ENCODE measurements at places on chromosomes 7 and 10. TPM values are rescaled to one million over a fixed set of nuclear protein-coding genes. Genes with fewer than 3 reads are reported as not detected.

DNA sequence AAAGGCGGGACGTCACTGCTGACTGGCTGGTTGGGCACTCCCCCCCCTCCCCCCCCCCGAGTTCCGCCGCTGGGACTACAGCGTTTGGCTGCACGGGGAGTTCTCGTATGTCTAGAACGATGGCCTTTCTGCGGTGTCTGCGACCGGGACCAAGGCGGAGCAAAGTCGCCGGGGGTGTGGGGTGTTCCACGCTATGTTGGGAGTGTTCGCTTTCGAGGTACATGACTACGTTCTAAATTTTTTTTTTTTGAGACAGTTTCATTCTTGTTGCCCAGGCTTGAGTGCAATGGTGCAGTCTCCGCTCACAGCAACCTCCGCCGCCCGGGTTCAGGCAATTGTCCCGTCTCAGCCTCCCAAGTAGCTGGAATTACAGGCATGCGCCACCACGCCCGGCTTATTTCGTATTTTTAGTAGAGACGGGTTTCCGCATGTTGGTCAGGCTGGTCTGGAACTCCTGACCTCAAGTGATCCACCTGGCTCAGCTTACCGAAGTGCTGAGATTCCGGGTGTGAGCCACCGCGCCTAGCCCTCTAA is 573 bp upstream of the IDI1 start:
- peaks cover 14% of the 10 kb centered on the region for H3K36me3 ChIP-seq
- peak overlapping the region; percentile 100 for H3K27ac ChIP-seq
- H3K4me3 ChIP-seq: peak overlapping the region; percentile 89
- H3K4me1 ChIP-seq: peaks cover 69% of the 10 kb centered on the region
- DNase-seq: no peak
- no peaks in the 10 kb centered on the region for H3K27me3 ChIP-seq

GRCh38 chr7:8973601-8974000 is 540.2 kb downstream of the NXPH1 start:
- DNase-seq: no peak
- H3K4me3 ChIP-seq: no peak overlapping the region
- H3K4me1 ChIP-seq: no peaks in the 10 kb centered on the region
- no peak overlapping the region for H3K27ac ChIP-seq
- no peaks in the 10 kb centered on the region for H3K36me3 ChIP-seq

Gene COL1A2
- 3,050 TPM for total RNA-seq

Gene SPDYE5
- not detected for total RNA-seq

- DNase-seq: peak; percentile 83
- H3K36me3 ChIP-seq: peaks cover 14% of the 10 kb centered on the region
These were observed 15.1 kb downstream of the GPR146 start for GRCh38 chr7:1059200-1060091.

GRCh38 chr7:25118048-25118753 is 6.9 kb downstream of the CYCS start:
- H3K36me3 ChIP-seq: no peaks in the 10 kb centered on the region
- H3K27ac ChIP-seq: no peak overlapping the region
- H3K4me3 ChIP-seq: no peak overlapping the region
- DNase-seq: no peak
- H3K4me1 ChIP-seq: no peaks in the 10 kb centered on the region

DNA sequence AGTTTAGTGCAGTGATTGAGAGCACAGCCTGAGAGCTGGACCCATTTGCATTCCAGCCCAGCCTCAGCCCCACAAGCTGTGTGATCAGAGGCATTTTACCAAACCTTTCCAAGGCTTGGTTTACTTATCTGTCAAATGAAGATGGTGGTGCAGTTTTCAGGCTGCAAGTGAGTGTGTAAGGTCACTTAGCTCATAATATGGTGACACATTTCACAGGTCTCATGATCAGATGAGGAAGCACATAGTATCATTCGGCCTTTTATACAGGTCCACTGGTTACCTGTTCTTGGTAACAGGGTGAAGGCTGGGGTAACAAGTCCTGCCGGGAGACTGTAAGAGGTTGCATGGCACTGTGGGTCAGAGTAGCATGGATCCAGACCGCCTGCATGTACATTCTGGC is 371.7 kb downstream of the LRMDA start:
- H3K4me3 ChIP-seq: no peak overlapping the region
- no peak overlapping the region for H3K27ac ChIP-seq
- H3K27me3 ChIP-seq: no peaks in the 10 kb centered on the region
- no peak for DNase-seq
- no peaks in the 10 kb centered on the region for H3K36me3 ChIP-seq
- no peaks in the 10 kb centered on the region for H3K4me1 ChIP-seq

Gene GHRHR
- not detected for total RNA-seq

DNA sequence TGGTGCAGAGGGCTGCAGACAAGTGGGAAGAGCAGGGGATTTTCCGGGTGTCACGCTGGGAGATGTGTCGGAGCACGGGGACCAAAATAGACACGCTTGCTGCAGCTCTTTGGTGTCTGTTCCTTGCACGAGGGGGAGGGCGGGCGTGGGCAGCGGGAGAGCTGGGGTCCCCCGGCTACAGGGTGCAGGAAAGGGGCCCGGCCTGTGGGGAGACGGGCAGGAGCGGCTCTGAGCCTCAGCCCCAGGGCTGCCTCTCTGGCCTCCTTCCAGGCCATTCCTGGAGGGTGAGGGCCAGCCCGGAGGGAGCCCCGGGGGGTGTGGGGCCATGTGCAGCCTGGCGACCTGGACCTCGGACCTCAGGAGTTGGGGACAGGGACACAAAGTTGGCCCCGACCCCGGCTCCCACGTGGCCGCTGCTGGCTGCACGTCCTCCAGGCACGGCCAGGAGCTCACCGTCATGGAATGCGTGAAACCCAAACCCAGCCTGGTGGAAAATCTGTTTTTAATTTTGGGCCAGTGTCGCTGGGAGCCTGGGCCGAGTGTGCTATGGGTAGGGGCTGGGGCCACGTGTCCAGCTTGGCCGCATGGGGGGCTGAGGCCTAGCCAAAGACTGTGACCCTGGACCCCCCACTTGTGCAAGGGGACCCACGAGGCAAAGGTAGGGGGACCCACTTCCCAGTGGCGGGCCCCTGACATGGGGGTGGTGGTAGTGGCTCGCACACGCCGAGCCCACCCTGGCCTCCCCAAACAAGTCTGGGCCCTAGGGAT is 6.6 kb downstream of the TTYH3 start:
- H3K4me3 ChIP-seq: no peak overlapping the region
- no peaks in the 10 kb centered on the region for H3K36me3 ChIP-seq
- no peak for DNase-seq
- no peaks in the 10 kb centered on the region for H3K27me3 ChIP-seq
- H3K27ac ChIP-seq: peak overlapping the region; percentile 38

GRCh38 chr10:80690434-80690833 is 152.7 kb downstream of the SH2D4B start:
- no peaks in the 10 kb centered on the region for H3K27me3 ChIP-seq
- H3K4me3 ChIP-seq: no peak overlapping the region
- no peaks in the 10 kb centered on the region for H3K4me1 ChIP-seq
- H3K27ac ChIP-seq: no peak overlapping the region
- H3K36me3 ChIP-seq: no peaks in the 10 kb centered on the region
- no peak for DNase-seq

Gene ADAM22
- 2.6 TPM for total RNA-seq

GRCh38 chr7:101580596-101580995 is 48.5 kb downstream of the MYL10 start:
- H3K4me1 ChIP-seq: no peaks in the 10 kb centered on the region
- DNase-seq: no peak
- H3K27me3 ChIP-seq: no peaks in the 10 kb centered on the region
- H3K4me3 ChIP-seq: no peak overlapping the region
- no peaks in the 10 kb centered on the region for H3K36me3 ChIP-seq

- H3K27me3 ChIP-seq: peaks cover 39% of the 10 kb centered on the region
- H3K36me3 ChIP-seq: no peaks in the 10 kb centered on the region
- H3K4me1 ChIP-seq: no peaks in the 10 kb centered on the region
- H3K4me3 ChIP-seq: peak overlapping the region; percentile 27
These were observed 1.2 kb downstream of the KCNMA1 start for GRCh38 chr10:77636282-77636966.

Gene USP54
- total RNA-seq: 122 TPM

DNA sequence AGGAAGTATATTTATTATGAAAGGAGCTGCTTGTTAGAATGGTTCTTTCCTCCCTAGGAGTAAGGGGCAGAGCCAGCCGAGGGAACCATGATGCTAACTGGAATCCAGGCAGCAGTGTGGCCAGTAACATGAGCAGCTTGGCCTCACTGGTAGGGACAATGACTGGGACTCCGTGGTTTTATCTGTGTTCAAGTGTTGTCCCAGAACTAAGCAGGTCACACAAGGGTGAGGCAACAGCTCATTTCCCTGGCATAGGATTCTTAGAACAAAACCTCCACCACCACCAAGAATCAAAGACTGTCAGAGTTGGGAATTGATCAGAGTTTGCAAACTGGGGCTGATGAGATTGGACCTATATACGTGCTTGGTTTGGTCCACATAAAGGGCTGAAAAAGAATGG is 138.9 kb upstream of the COBL start:
- no peaks in the 10 kb centered on the region for H3K27me3 ChIP-seq
- no peaks in the 10 kb centered on the region for H3K4me1 ChIP-seq
- H3K36me3 ChIP-seq: no peaks in the 10 kb centered on the region
- no peak for DNase-seq
- H3K4me3 ChIP-seq: no peak overlapping the region

Gene NKX2-3
- total RNA-seq: not detected
